SJSA1 (cell line): ENCODE measurements at places on chromosomes 11 and 22. TPM values are rescaled to one million over a fixed set of nuclear protein-coding genes. Genes with fewer than 3 reads are reported as not detected.

DDI1 gene
- not detected in 2 replicates for total RNA-seq

CBLIF gene
- not detected in 2 replicates for total RNA-seq

DRD4 gene
- total RNA-seq = not detected in 2 replicates

BTG4 gene
- 2.4 TPM in 1 of 2 replicates, not detected in the other for total RNA-seq

POTEH gene
- not detected in 2 replicates for total RNA-seq

CTSF gene
- 4.9 and 5.6 TPM in 2 replicates for total RNA-seq

GRCh38 chr11:131880316-131880715 is 509.9 kb downstream of the NTM start:
- DNase-seq = no peak

- no peak for DNase-seq
These were observed 262.5 kb upstream of the ANO5 start for GRCh38 chr11:21930408-21930807.

DNA sequence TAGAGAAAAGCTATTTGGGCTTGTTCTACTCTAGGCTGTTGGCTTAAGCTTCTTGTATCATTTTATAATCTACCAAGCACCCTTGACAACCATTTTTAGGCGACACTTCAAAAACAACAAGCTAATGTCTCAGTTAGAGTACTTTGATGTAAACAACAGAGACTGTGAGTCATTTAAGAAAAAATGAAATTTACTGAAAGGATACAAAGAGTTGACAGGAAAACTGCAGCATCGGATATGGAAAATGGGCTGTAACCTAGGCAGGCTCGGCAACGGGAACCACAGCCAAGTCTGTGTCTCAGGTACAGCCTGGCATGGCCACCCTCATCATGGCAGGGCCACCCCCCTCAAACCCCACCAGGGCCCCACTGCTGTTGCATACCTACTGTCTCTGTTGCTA is 4.4 kb upstream of the RNF169 start:
- DNase-seq = no peak

- no peak for DNase-seq
These were observed 29.0 kb downstream of the TIMP3 start for GRCh38 chr22:32830473-32830872.

DNA sequence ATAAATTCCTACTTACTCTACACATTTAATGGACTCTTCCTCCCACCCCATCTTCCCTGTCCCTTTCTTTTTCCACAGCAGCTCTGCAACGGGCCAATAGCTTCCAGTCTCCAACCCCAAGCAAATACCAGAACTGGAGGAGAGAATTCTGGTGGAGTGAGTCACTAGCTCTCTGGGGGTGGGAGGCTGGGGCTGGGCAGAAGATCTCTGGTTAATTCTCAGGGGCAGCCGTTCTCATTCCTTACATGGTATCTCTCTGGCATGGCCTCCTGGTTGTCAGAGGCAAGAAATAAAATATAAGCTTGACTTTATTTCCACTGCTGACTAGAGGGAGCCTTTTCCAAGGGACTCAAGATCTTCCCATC is 90.4 kb upstream of the PARVA start:
- DNase-seq = peak; percentile 93

DNA sequence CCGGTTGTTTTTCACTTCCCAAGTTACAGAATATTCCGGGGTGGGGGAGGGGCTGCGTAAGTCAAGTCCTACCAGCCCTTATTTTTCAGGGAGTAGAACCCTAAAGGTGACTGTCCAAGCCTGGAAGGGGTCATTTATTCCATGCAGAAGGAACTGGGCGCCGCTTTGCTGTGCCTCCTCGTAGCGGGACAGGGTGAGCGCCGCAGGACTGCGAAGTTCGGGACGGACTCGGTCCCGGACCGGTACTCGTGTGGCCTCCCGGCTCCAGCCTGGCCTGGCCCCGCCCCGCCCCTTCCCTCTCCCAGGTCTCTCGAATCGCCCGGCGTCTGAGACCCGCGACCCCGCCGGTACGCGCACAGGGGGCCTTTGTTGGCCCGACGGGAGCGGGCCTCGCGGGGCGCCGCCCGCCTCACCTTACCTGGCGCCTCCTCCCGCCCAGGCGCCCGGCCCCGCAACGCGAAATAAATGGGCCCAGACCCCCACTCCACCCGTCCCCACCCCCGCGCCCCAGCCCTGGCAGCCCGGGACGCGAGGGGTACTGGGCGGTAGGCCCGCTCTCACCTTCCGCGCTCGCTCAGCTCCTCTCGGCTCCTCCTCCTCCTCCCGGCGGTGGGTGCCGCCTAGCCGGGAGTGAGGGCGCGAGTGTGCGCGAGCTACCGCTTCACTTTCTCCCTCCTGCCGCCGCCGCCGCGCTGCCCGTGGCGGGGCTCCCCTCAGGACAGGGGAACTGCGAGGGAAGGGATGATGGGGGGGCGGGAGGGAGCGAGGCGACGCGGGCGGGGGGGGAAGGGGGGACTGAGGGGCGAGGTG is 698 bp downstream of the PAK1 start:
- no peak for DNase-seq

DNA sequence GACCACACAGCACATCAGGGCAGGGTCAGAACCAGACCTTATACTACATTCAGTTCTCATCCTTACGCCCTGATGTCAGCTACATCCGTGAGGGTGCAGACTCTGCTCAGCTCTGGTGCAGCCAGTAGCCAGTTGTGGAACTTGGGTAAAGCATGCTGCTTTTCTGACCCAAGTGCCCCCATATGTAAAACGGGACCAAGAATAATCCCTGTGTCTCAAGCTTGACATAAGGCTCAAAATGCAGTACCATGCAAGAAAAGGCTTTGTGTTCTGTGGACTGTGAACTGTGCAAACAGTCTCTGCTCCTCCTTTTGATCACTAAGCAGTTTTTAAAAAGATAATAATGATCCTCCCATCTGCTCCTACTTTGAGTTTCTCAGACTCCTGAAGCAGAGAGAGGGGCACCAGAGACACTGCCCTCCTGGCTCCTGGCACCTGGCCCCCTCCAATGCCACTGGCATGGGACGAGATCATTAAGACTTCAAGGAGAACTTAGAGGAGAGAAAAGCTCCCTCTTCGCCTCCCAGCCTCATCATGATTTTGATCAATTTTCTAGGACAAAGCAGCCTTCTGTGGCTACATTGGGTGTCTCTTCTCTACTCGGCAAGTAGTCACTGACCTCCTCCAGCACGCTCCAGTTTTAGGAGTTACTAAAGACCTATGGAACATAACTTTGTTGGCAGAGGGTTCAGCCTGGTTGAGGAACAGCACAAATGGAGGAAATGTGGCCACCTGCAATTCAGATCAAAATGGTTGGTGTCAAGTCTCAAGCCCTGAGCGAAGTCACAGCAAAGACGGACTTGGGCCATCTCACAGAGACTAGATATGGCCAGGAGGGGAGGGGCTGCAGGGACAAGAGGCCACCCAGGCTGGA is 23.9 kb downstream of the IL10RA start:
- DNase-seq = no peak

GRCh38 chr11:19890308-19890707 is 177.7 kb downstream of the NAV2 start:
- DNase-seq = peak; percentile 67
